Esophagus squamous epithelium (tissue), 5 donors: ENCODE measurements at places on chromosomes 12 and 14.
A peak's percentile ranks its signal among the peaks of the same experiment; 100 is the strongest.

GRCh38 chr12:116803013-116803736, 65.1 kb downstream of the RNFT2 start:
- no peak for DNase-seq

DNA sequence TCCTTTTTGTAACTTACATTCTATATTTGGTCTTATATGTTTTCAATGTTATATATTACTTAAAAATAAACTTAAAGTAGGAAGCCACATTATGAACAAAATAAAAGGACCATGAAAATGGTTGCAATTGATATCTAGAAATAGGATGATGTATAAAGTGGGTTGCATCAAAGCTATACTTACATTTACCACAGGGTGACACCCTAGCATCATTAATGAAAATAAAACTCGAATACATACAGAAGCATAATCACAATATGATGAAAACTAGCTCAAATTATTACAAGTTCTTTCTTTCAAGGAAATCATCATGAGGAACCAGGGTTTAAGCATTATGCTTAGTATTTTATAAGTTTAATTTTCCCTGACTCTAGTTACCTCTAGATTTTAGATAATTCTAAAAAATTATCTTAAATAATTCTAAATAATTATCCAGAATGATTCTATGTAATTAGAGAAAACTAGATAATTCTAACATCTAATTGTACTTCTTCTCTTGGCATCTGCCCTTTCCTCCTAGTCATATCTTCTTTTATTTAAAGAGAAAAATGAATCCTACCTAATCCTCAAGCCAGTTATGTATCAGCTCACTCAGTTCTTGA, 31.2 kb downstream of the TAS2R7 start:
- no peak for DNase-seq

GRCh38 chr12:75553836-75554555, 42.6 kb upstream of the KRR1 start:
- no peak for DNase-seq

DNA sequence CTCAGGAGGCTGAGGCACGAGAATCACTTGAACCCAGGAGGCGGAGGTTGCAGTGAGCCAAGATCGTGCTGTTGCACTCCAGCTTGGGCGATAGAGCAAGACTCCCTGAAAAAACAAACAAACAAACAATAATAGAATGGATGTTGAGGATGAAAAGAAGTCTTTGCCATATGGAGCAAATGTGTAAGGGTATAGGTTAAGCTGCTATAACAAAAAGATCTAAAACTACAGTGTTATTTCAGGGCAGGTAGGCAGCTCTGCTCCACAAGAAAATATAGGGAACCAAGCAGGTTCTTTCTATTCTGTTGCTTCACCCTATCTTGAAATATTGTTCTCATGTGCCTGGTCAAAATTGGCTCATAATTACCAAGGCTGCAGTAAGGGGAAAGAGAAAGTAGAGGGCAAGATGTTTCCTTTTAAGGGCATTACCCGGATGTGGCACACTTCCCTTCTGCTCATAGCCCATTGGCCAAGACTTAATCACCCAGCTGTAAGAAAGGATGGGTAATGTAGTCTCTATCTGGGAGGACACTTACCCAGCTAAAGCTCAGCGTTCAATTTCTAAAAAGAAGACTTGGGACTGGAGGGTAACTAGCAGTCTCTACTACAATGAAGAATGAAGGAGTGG, 23.5 kb downstream of the SDSL start:
- DNase-seq = no peak

- DNase-seq = no peak
Observed at GRCh38 chr12:99043319-99043914, 398.3 kb downstream of the APAF1 start.

DNA sequence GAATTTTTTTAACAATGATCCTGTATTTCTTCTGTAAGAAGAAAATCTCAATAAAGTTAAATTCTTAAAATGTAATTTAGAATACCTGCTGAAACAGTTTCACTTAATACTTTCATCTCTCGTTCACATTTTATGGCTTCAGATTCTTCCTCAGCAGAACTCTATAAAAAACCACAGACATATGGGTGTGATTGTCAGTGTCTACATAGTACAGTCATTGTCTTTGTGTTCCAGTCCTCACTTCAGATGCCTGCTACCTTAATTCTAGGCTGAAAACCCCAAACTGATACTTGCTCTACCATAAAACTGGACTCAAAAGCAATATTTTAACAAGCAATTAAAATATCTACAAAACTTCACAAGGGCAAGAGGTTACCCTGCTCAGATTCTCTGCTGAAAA, 71.8 kb downstream of the DNAI7 start:
- no peak for DNase-seq

- DNase-seq = no peak
Observed at GRCh38 chr12:29572938-29573337, 75.5 kb upstream of the OVCH1 start.

DNA sequence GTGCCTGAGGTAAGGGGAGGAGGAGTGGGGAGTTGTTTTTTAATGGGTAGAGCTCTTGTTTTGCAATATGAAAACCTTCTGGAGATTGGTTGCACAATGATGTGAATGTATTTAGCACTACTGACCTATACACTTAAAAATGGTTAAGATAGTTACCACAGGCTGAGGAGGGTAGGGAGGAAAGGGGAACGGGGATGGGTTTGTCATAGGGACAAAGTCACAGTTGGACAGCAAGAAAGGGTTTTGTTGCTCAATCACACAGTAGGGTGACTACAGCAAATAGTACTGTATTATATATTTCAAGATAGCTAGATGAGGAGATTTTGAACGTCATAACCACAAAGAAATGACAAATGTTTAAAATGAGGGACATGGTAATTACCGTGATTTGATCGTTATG, 1562.4 kb downstream of the AACS start:
- no peak for DNase-seq

GRCh38 chr12:57099766-57100165, 10.9 kb downstream of the NAB2 start:
- DNase-seq = no peak

DNA sequence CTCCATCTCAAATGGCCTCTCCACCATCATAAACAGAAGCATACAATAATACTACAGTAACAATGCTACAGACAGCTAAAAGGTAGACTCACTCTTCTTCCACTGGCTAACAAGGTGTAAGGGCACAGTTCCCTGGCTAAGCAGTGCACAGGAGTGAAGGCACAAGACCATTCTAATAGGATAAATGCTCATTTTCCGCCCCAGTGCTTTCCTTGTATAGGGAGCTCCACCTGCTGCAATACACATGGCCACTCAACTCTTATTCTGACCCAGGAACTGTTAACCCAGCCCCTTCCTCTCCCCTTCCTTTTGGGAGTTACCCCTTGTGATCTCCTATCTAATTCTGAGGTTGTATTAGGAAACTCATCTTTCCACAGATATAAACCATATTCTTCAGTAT, 124.6 kb downstream of the KCNK10 start:
- DNase-seq = no peak

GRCh38 chr14:74978416-74978947, 23.1 kb upstream of the PGF start:
- no peak for DNase-seq

DNA sequence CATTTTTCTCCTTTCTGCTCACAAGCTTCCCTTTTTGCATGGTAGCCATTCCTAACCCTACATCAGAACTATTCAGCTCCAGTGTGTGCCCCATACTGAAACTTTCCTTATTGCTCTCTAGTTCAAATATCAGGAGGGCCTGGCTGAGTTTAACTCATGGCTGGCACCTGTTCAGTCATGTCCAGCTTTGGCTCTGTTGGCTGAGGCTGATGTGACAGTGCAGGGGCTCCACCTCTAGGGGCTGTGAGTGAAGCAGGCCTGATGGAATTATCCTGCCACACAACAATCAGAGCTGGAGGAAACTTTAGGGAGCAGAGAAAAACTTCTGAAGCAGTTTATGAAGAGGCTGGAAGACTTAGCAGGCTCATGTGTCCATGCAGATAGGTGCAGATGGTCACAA, 8.5 kb downstream of the COQ6 start:
- no peak for DNase-seq

- DNase-seq = no peak
Observed at GRCh38 chr12:95998611-95999286, 2.6 kb upstream of the HAL start.

DNA sequence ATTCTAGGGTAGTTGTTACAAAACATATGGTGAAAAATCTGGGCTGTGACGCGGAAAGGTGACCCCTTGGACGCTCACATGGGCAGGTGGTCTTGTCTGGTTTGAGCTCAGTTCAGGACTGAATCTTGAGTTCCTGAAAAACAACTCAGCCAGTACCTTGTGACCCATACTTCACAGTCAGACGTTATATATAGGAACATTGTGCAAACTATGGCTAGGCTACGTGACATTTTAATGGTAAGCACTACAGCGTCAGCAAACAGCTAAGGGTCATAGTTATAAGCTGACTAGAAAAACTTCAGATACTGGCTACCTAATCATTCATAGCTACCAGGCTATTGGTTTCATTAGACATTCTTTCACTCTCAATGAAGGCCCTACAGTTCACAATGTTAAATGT, 14.8 kb upstream of the EDDM3A start:
- DNase-seq = no peak

- DNase-seq = no peak
Observed at GRCh38 chr14:105885561-105886320, 359.4 kb downstream of the TMEM121 start.

GRCh38 chr12:104501660-104502059, 44.9 kb downstream of the CHST11 start:
- no peak for DNase-seq

- DNase-seq = no peak
Observed at GRCh38 chr14:73884438-73885190, 2.0 kb upstream of the ZNF410 start.

- no peak for DNase-seq
Observed at GRCh38 chr12:85872497-85873091, 1.5 kb upstream of the NTS start.

DNA sequence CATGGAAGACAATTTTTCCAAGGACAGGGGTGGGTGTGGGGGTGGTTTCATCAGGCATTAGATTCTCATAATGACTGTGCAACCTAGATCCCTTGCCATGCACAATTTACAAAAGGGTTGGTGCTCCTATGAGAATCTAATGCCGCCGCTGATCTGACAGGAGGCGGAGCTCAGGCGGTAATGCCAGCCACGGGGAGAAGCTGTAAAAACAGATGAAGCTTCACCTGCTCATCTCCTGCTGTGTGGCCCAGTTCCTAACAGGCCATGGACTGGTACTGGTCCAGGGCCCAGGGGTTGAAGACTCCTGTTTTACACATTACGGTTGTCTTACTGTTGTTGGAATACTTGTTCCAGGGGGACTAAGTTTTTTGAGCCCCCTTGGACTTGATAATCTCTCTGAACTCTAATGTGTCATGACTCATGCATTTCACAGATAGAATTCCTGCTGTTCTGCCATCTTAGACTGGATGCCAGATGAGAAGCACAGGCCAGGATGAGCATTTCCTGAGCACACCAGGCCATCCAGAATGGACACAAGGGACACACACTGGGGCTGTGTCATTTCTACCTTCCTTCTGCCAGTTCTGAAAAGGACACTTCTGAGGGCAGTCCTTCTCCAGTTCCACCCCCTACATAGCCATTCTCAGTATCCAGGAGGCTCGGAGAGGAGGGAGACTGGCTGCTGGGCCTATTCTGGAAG, 5.8 kb downstream of the PLEKHD1 start:
- DNase-seq = no peak

DNA sequence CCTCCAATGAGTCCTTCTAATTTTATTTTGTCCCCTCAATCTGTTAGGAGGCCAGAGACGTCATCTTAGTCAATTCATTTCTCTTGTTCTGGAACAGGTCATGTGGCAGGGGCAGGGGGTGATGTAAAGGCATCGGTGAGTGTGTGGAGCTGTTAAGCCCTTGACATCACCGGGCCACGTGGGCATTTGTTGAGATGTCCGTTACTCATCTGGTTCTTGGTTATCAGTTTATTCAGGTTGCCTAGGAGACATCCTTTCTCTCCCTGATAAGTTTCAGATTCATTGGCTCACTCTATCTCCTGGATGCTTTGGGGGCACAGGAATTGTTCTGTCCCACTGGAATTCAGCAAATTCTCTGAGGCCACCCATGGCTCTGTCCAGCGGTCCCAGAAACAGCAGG, 33.6 kb upstream of the SEL1L start:
- DNase-seq = no peak

DNA sequence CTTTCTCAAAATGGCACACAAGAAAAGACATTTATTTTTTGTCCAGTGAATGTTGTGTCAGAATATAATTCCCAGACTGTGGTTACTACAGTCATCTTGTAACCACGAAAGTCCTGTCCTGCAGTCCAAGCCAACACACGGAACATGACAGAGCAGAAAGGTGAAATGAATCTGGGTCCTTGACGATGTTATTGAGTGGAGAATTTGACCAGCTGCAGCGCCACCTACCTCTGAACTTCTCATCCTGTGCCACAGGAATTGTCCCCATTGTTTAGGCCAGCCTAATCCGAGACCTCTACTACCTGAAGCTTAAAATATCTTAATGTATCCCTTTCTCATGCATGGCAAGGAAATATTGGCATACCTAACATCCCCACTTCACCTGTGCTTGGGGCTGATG, 64.1 kb upstream of the OTX2 start:
- DNase-seq = no peak

DNA sequence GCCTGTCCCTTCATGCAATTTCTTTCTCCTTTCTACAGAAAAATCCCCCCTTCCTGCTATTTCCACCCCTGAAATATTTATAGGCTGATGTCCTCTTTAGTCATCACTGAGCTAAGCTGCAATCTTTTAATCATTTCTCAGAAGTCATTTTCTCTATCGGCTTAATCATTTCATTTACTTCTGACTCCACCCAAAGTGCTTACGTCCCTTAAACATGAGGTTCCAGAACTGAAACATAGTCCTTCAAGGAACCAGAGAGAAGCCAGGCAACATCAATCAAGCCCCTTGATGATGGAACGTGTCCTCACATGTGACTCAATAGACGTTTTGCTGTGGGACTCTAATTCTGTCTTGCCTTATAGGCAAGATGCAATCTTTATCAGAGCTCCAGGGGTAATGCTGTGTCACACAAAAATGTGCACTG, 148.7 kb upstream of the KRR1 start:
- DNase-seq = no peak

- DNase-seq = peak; percentile 21
Observed at GRCh38 chr12:54984658-54985376, at the start of gene TESPA1. Gene TESPA1 (minus strand): TSS chr12:54984762. CDS start chr12:54974562, 10,200 bp downstream.

GRCh38 chr14:33040372-33041140, 101.9 kb downstream of the NPAS3 start:
- no peak for DNase-seq

DNA sequence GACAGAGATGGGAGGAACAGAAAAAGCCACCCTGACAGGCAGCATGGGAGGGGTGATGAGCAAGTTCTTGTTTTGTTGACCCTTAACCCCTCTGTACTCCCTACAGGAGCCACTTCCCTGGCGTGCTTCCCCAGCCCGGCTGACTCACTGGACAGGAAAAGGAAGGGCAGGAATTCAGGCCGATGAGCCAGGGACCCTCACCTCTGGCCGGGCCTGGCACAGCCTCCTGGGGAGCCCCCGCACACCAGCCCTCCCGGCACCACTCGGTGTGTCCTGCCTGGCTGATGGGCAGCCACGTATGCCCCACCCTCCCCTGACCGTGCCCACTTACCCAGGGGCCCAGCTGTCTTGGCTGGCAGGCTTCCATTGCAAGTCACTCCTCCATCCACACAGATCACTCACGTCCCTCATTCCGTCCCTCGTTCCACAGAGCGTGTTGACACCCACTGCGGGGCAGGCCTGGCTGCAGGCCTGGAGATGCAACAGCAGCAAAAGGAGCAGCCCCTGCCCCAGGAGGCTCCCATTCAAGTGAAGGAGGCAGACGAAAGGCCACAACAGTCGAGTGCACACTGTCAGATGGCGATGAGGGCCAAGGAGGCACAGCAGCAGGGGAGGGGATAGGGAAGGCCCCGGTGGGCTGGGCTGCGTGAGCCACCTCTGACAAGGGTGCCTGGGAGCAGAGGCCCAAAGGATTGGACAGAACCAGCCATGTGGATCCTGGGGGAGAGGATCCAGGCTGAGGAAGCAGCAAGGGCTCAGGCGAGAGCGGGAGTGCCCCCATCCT, 19.7 kb upstream of the CD9 start:
- no peak for DNase-seq
